ENCODE measurements at places on chromosomes 3 and 15.
A peak's percentile ranks its signal among the peaks of the same experiment; 100 is the strongest.

DNA sequence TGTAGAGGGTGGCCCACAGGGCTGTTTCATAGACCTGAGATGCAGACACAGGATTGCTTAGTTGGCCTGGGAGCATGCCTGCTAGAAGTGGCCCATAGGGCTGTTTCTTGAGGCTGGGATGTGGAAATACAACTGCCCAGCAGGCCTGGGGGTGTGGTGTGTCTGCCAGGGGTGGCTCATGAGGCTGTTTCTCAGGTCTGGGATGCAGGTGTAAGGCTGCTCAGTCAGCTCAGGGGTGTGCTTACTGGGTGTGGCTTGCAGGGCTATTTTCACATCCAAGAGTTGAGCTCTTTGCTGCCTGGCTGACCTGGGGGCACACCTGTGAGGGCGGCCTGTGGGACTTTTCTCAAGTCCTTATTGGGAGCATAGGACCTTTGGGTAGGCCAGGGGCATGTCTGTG, 131.3 kb downstream of the DOCK3 start:
- peak; percentile 34 for DNase-seq

- DNase-seq, result no peak
Measured at GRCh38 chr15:68593828-68594532, 15.2 kb downstream of the CORO2B start.

- DNase-seq, result no peak
Measured at GRCh38 chr15:49697121-49697520, 76.3 kb downstream of the DTWD1 start.

- DNase-seq, result no peak
Measured at GRCh38 chr3:128824132-128824850, 55.1 kb upstream of the ACAD9 start.

Measured in esophagus muscularis mucosa (tissue), 4 donors.